ENCODE measurements at places on chromosomes 2 and 18.
A peak's percentile ranks its signal among the peaks of the same experiment; 100 is the strongest.

DNA sequence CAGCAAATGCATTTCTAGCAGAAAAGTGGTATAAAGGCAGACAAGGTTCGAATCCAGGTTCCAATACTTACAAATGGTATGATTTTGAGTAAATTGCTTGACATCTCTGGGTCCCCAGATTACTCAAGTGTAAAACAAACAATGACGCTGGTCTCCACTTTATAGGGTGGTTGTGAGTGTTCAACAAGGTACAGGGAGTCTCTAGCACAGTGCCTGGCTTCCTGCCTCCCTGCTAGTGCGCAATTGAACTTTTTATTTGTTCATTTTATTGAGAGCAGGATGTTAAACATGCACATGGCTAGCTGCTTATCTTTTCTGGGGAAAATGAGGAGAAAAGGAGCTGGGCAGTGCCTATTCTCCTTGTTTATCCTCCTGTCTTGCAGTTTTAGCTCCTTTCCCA, 74.9 kb upstream of the MYL1 start:
- no peak for DNase-seq

GRCh38 chr2:195410074-195410671, 246.9 kb upstream of the SLC39A10 start:
- DNase-seq, result peak; percentile 22

GRCh38 chr2:151640087-151640486, 94.2 kb downstream of the NEB start:
- DNase-seq, result no peak

DNA sequence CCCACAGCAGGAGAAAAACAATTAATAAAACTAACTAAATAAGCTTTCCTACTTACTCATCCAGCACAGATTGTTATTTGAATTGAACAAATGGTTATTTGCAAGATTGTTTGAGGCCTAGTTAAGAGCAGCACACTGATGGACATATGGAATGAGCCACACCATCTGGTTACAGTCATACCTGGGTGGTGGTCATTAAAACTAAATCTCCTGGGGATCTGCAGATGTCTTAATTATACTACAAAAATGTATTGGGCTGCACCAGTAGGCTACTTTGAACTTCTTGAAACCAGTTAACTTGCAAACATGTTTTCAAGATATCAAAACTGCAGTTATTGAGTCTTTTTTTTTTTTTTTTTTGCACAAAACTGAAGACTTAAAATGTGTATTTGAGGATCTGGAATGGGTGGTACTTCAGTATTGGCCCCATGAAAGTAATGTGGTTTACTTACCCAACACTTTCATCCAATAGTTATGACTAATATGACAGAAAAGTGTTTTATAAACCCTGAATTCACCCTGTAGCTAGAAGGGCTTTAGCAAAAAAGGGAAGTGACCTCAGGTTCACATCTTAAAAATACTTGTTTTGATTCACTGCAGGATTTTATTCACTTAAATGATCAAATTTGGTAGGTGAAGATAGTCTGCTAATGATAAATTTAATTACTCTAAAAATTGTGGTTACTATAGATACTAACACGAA, 10.8 kb downstream of the AGFG1 start:
- peak; percentile 77 for DNase-seq

- DNase-seq, result no peak
Measured at GRCh38 chr2:101230541-101231001, 22.1 kb upstream of the CNOT11 start.

DNA sequence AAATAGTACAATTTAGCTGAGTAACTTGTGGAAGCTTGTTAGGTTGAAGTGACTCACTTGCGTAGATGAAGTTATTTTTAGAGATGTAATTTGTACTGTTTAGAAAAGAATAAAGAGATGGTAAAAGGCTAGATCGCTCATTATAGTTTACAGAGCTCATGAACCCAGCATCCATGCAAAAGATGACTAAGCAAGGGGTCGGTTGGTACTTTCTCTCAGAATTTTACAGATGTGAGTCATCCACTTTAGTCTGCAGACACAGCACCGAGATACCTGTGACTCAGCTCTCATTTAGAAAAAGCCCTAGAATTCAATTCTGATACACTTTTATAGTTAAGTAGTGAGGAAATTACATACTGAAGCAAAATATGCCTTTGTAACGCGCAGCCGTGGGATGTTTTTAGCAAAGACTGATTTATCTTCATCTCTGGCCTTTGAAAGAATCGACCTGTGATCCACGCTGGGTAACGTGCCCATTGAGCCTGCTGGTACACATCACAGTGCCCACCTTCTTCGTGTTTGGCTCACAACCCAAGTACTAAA, 116.5 kb upstream of the FOSL2 start:
- DNase-seq, result peak; percentile 30

DNA sequence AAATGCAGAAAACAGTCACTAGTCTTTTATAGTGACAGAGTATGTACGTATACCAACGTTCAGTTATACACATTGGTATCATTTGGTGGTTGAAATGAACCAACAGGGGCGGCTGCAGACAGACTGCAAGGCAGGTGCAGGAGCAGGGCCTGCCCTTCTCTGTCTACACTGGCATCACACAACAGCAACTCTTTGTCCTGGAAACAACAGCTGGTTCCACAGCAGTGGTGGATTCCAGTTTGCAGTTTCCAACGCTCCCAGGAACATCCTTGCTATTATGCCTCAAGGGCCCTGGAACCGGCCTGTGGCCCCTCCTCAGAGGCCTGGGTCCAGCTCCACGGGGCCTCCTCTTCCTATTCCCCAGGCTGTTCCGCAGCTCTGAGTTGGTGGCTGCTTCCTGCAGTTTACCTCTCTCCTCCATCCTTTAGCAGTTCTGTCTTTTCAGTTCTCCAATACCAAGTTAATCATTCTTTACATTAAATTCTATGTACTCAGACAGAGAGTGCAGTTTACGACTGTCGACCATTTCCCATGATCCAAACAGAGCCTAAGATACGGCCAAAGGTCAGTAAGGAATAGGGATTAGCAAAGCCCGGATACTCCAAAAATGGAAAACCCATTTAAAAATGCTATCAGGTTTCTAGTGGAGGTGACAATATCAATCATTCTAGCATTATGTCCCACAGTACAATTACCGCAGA, 87.8 kb downstream of the NOL10 start:
- no peak for DNase-seq

DNA sequence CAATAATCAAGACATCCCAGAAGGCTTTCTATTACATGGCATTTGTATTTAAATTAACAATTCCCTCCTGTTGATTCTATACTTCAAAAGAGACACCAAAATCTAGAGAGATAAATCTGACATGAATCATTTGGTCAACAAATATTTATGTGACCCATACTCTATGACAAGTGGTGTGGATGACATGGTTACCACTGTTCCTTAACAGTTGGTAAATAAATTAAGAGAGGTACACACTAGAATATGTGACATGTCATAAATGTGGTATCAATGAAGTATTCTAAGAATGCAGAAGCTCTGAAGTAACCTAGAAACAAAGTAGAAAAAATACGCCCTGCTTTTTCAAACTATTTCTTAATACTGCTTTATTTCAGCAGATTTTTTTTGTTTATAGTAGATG, 255.4 kb downstream of the EXOC6B start:
- DNase-seq, result no peak

DNA sequence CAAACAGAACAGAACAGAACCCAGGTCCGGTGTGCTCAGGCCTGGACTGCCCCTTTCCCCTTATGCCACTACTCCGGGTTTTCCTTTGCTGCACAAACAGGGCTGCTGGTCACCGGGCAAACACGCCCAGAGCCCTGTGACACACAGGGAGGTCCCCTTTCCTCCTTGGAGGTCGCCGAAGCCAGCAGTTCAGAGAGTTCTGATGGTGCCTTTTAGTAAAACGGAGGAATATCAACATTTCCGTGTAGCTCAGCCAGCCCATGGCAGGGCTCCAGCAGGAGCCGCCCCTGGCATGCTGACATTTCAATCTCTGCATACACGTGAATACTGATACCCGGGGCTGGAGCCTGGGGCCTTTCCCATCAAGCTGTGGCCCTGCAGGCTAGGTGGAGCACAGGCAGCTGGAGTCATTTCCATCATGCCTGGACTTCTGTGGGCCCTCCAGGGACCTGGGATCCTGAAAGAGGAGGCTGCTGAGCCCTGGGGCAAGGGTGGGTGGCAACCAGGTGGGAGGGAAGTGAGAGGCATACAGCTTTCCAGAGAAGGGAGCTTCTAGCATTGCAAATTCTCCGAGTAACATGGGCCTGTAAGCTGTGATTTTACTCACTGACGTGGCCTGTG, 91.4 kb upstream of the PXDN start:
- DNase-seq, result no peak

DNA sequence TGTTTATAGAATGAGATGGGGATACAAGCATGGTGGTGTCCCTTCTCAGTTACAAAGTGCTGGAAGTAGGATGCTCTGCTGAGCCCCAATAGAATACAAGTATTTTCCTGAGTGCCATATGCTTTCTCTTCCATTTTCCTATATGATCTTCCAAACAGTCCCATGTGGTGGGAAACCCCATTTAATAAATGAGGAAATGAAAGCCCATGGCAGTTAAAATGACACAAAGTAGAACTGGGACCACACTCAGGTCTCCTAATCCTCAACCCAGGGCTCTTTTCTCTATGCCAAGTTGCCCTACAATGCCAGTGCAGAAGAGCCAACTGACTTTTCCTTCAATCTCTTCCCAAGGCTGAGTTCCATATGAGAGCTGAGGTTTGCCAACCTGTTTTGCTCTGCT, 210.2 kb upstream of the FBXO11 start:
- DNase-seq, result no peak

GRCh38 chr2:178700136-178700535, 107.1 kb downstream of the TTN start:
- DNase-seq, result no peak

- peak; percentile 18 for DNase-seq
Measured at GRCh38 chr2:65700004-65700651, 267.7 kb upstream of the SPRED2 start.

- DNase-seq, result no peak
Measured at GRCh38 chr2:129915303-129915840, 64.1 kb upstream of the RAB6C start.

DNA sequence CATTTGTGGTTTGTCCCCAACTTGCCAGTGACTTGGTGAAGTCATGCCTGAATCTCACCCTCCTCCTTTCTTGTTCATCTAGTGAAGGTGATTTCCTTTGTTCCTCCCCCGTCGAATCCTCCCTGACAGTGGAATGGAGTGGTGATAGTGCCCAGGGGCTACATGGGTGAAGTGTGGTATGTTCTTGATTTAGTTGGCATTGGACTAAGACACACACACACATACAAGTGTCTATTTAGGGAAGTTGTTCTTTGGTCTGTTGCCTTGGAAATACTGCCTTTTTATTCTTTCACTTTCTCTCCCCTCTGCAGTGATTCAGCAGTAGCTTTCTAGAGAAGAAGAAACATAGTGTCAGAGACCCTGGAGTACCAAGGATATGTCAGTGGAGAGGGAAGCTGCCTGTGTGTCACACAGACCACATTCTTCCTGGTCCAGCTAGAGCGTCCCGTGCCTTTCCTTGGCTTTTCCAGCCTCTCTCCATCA, 10.9 kb downstream of the INPP4A start:
- peak; percentile 44 for DNase-seq

GRCh38 chr18:54717673-54718407, 110.4 kb upstream of the RAB27B start:
- DNase-seq, result peak; percentile 28

- DNase-seq, result no peak
Measured at GRCh38 chr2:22329211-22330154, 1055.5 kb upstream of the KLHL29 start.

- DNase-seq, result no peak
Measured at GRCh38 chr18:76785872-76786271, 36.5 kb upstream of the ZNF236 start.

DNA sequence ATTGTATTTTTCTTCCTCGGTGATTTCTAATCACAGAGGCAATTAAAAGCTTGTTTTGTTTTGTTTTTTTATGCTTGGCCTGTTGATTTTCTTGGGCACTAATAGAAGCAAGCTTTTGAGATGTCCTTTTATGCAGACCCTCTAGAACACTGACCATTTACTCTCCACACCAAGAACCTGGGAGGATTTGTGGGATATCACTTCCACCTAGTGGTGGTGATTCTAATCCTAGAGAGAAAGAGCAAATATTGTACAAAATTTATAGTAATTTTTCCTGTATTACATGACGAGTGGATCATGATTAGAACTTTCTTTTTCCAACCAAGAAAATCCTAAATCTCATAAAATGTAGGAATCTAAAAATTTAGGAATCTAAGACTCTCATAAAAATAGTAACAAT, 23.4 kb downstream of the NEMP2 start:
- no peak for DNase-seq

- DNase-seq, result no peak
Measured at GRCh38 chr2:10004401-10004800, 38.9 kb upstream of the KLF11 start.

- no peak for DNase-seq
Measured at GRCh38 chr2:164655750-164656149, 34.5 kb upstream of the GRB14 start.

GRCh38 chr2:186852508-186852907, 3.5 kb upstream of the ZSWIM2 start:
- DNase-seq, result no peak

DNA sequence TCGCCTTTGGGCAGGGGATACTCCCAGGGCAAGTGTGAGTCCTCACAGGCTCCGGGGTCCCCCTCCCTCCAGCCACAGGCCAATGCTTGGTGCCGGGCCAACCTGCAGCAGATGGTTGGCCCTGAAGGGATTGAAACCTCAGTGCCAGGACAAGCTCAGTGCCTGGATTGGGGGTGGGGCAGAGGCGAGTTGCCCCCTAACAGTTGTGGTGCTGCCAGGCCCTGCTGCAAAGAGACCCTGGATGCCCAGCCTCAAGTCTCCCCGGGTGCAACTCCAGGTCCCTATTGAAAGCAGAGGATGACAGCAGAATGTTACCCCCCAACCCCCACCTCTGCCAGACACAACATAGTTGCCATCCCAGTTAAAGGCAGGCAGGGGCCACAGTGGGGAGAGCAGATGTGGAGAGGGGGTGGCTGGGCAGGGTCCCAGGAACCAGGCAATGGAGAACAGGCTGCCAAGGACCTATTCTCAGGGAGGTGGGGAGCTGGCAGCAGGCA, 9.5 kb upstream of the RNF103 start:
- no peak for DNase-seq

GRCh38 chr18:71374294-71375000, 1085.6 kb downstream of the SOCS6 start:
- no peak for DNase-seq

DNA sequence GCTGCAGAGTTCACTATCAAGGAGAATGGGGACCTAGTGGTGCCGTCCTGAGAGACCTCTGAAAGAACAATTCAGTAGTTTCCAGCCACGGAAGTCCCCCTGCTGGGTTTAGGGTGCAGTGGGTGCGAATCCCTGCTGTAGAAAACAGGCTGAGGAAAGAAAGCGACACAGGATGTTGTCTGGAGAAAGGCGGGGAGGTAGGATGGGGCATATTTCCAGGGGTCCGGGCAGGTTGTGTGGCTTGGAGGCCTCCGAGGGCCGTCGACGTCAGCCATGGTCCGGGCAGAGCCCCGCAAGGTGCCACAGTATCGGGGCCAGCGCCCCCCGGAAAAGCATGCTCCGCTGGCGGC, 807 bp upstream of the CREB1 start:
- peak; percentile 37 for DNase-seq

GRCh38 chr2:120103723-120104467, 91.0 kb downstream of the EPB41L5 start:
- DNase-seq, result no peak

GRCh38 chr18:56388571-56388970, 249.8 kb downstream of the TXNL1 start:
- DNase-seq, result no peak
